ENCODE measurements at places on chromosomes 11 and 22. TPM values are rescaled to one million over a fixed set of nuclear protein-coding genes. Genes with fewer than 3 reads are reported as not detected.

The CDC42BPG gene
- 0.46 TPM for total RNA-seq

The APOL1 gene
- 38.4 TPM for total RNA-seq

The MMP7 gene
- 0.51 TPM for total RNA-seq

The ANGPTL5 gene
- total RNA-seq, result not detected

The ATG2A gene
- total RNA-seq, result 16.3 TPM

The DLG2 gene
- total RNA-seq, result 4.9 TPM

The SLC25A18 gene
- not detected for total RNA-seq

DNA sequence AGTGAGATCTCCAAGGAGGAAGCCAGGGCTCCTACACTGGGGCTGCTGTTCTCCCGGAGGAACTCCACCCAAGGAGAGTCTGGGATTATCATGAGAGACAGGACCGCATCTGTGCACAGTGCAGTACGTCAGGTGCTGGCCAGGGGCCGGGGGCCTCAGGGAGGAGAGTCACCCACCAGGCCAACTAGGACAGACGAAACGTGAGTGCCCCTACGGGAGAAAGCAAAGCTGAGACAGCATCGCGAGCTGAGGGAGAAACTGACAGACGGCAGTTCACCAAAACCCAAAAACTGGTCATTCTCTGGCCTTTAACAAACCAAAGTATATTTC, 273.4 kb downstream of the BRD1 start:
- DNase-seq, result no peak
- no peaks in the 10 kb centered on the region for H3K27me3 ChIP-seq
- H3K27ac ChIP-seq, result no peak overlapping the region

GRCh38 chr11:33068611-33069340, 29.4 kb downstream of the TCP11L1 start:
- H3K36me3 ChIP-seq, result peaks cover 29% of the 10 kb centered on the region
- H3K4me3 ChIP-seq, result no peak overlapping the region
- no peak for DNase-seq

- H3K27me3 ChIP-seq, result no peaks in the 10 kb centered on the region
- peak overlapping the region; percentile 98 for H3K27ac ChIP-seq
Observed at GRCh38 chr22:21568347-21569075, 997 bp downstream of the UBE2L3 start.

- no peak overlapping the region for H3K4me3 ChIP-seq
- H3K4me1 ChIP-seq, result no peaks in the 10 kb centered on the region
- H3K36me3 ChIP-seq, result peaks cover 13% of the 10 kb centered on the region
- H3K27me3 ChIP-seq, result no peaks in the 10 kb centered on the region
- peak; percentile 82 for DNase-seq
Observed at GRCh38 chr22:45574069-45574703, 71.5 kb downstream of the FBLN1 start.

DNA sequence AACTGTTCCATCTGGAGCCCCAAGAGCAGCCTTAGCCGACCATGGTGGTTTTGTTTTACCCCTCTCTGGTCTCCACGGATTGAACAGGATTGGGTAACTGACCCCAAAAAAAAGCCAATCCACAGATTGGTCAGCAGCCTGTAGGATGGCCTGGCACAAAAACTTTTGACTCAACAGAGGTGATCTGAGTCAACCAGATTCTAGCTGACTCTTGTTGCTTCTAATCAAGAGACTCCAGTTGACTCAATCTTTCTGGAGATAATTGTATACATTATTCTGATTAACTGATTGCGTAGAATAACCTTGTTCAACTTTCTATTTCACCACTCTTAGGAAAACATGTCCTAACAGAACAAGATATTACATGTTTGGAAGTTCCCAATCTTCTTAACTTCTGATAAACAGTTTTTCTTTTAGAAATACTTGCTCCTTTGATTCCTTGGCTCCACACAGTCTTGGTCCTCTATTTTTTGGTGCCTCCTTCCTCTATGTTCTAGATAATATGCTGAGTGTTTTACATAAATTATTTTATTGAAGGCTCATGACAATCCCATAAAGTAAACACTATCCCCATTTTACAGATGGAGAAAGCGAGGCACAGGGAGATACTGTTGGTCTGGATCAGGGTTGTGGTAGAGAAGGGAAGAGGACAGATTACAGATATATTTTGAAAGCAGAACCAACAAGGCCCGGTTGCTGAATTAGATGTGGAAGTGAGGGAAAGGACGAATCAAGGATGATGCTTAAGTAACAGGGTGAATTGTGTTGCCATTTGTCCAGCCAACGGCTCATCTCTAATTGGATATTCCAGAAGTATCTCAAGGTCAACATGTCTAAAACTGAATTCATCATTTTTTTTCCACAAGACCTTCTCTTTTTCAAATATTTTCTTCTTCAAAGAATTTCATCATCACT, 11.5 kb upstream of the ZC3H12C start:
- no peak overlapping the region for H3K4me3 ChIP-seq
- H3K36me3 ChIP-seq, result no peaks in the 10 kb centered on the region
- H3K27me3 ChIP-seq, result no peaks in the 10 kb centered on the region
- H3K4me1 ChIP-seq, result peaks cover 1% of the 10 kb centered on the region
- H3K27ac ChIP-seq, result no peak overlapping the region
- DNase-seq, result no peak

DNA sequence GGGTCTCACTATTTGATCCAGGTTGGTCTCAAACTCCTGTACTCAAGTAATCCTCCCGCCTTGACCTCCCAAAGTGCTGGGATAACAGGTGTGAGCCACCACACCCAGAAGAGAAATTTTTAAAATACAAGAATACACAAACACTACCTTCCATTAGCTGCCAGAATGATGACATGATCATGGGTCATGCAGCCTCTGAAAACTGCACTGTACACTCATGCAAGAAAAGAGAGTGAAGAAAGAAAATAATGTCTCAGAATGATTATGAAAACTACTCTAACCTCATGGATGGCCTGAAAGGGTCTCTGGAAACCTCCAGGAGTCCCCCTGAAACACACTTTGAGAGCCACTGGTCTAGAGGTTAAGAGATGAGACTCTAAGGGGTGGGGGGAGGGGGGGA, 18.8 kb downstream of the VPS37C start:
- no peak overlapping the region for H3K4me3 ChIP-seq
- H3K27me3 ChIP-seq, result no peaks in the 10 kb centered on the region
- no peak overlapping the region for H3K27ac ChIP-seq
- DNase-seq, result no peak
- peaks cover 2% of the 10 kb centered on the region for H3K36me3 ChIP-seq

DNA sequence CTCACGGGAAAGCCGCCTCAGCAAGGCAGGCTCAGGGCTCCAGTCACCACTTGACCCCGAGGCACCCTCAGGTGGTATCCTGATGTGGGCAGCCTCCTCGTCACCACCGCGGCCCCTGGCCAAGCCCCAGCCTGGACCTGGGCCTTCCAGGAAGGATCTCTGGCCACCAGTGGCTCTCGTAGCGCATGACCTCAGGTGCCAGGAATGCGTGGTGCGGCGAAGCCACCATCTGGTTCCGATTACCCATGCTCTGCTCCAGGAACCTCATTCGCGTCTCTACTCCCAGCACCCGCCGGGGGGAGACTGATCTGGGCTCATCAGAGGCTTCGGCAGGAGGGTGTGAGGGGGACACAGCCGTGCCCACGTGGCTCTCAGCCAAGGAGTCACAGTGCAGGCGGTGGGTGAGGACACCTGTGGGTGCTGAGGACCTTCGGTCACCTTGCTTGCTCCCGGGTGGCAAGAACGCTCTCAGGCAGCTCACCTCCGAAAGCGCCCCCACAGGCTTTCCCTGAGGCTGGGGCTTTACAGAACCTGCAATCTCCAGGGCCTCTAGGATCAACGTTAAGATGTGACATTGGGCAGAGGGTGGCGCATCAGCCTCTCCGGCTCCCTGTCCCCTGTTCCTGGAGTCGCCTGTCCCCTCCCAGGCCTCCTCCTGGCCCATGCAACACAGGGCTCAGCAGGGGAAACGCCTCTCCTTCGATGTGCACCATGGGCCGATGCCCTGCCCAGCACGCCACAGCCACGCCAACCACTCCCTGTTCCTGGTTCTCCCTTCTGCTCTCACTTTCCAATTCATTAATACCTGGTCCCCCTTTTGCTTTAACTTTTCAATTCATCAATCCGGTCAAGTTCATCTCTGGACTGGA, 39.0 kb downstream of the TBX1 start:
- H3K4me1 ChIP-seq, result peaks cover 9% of the 10 kb centered on the region
- no peaks in the 10 kb centered on the region for H3K27me3 ChIP-seq
- H3K4me3 ChIP-seq, result no peak overlapping the region
- DNase-seq, result peak; percentile 92

- no peak overlapping the region for H3K27ac ChIP-seq
- DNase-seq, result no peak
- peaks cover 5% of the 10 kb centered on the region for H3K36me3 ChIP-seq
- no peak overlapping the region for H3K4me3 ChIP-seq
Observed at GRCh38 chr22:43782448-43782847, 29.7 kb downstream of the EFCAB6 start.

- DNase-seq, result peak; percentile 44
- H3K4me1 ChIP-seq, result no peaks in the 10 kb centered on the region
- no peaks in the 10 kb centered on the region for H3K36me3 ChIP-seq
- H3K27me3 ChIP-seq, result peaks cover 37% of the 10 kb centered on the region
- H3K4me3 ChIP-seq, result no peak overlapping the region
Observed at GRCh38 chr11:71200761-71201160, 51.6 kb downstream of the SHANK2 start.

- no peak overlapping the region for H3K27ac ChIP-seq
- no peak overlapping the region for H3K4me3 ChIP-seq
- DNase-seq, result no peak
- H3K27me3 ChIP-seq, result peaks cover 2% of the 10 kb centered on the region
- no peaks in the 10 kb centered on the region for H3K36me3 ChIP-seq
Observed at GRCh38 chr11:34501500-34501899, 12.1 kb downstream of the ELF5 start.

DNA sequence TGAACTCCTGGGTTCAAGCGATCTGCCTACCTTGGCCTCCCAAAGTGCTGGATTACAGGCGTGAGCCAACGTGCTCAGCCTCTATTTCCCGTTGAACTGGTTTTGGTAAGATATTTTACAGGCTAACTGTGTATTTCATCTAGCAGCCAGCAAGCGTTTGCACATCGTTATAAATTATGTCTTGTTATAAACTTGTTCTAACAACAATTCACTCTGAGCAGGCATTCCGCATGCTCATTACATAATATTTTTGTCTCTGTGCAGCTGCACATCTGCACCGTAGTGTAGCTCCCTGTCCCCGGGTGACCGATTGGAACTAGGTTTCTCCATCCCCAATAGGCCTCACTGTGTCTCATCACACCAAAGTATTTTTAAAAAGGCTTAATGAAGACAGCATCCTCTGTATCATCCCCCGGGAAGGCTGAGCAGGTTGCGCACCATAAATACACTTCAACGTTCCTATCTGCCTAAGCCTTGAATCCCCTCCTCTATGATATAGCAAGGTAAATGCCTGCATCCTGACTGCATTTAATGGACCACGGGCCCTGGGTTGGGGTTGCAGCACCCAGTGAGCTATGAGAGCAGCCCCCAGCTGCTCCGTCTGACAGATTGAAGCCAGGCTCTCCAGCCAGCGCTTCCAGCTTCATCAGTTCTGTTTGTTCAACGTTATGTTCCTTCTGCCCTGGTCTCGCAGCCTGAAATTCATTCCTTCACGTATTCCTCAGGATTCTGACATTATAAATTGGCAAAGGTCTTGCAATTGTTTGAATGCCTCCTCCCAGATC, 47.7 kb downstream of the TST start:
- H3K4me3 ChIP-seq, result no peak overlapping the region
- peaks cover 51% of the 10 kb centered on the region for H3K27me3 ChIP-seq
- H3K27ac ChIP-seq, result no peak overlapping the region
- no peaks in the 10 kb centered on the region for H3K36me3 ChIP-seq
- no peaks in the 10 kb centered on the region for H3K4me1 ChIP-seq
